Activated CD4-positive, alpha-beta T cell treated with anti-CD3 and anti-CD28 coated beads, Interleukin-2, amount 50 U/mL, for 24 hours (primary cell): ENCODE measurements at places on chromosomes 4 and X.

GRCh38 chr4:169604131-169604900 lies 8.1 kb downstream of the NEK1 start:
- DNase-seq = no peak

- DNase-seq = no peak
These were observed 243.6 kb downstream of the ANK2 start for GRCh38 chr4:113293043-113293560.

DNA sequence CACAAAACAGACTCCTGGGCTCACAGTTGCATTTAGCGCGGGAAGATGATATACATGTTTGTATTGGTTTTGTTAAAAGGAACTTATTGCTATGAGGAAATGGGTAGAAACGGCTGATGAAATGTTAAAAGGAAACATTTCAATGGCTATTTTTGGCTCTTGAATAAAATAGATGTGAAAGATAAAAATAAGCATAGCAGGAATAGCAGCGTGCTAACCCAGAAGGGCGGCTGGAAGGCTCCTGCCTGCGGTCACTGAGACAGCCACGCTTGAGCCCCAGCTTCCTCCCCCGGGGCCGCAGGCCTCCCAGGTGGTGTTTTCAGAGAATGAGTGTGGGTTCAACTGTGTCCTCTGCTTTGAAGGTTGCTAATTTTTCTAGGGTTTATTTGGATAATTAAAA lies 35.0 kb upstream of the CLCN4 start:
- no peak for DNase-seq

- DNase-seq = no peak
These were observed 205.7 kb downstream of the CAMK2D start for GRCh38 chr4:113555868-113556267.

- DNase-seq = no peak
These were observed 7.7 kb upstream of the WDR13 start for GRCh38 chrX:48589482-48590162.

- DNase-seq = no peak
These were observed 1.2 kb downstream of the ABCD1 start for GRCh38 chrX:153725832-153726285.

- no peak for DNase-seq
These were observed 7.0 kb downstream of the VAMP7 start for GRCh38 chrX:155888139-155888538.

DNA sequence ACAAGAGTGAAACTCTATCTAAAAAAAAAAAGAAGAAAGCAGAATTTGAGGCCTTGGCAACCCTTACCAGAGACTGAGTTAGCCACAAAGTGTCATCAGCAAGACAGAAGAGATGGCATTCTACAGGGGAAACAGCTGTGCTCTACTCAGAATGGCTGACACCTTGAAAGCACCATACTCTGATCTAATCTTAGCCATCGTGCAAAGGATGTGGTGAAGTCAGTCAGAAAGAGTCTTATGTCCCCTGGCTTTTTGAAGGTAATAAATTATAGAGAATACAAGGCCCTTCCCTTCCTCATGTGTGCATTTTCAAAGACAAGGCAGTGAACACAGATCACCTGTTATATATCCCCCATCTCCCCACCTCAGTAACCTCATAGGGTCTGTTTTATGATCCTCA lies 13.2 kb downstream of the CLNK start:
- DNase-seq = no peak

GRCh38 chrX:137234651-137235402 lies 201.0 kb upstream of the GPR101 start:
- no peak for DNase-seq

GRCh38 chrX:50448565-50448964 lies 22.1 kb downstream of the DGKK start:
- DNase-seq = no peak

DNA sequence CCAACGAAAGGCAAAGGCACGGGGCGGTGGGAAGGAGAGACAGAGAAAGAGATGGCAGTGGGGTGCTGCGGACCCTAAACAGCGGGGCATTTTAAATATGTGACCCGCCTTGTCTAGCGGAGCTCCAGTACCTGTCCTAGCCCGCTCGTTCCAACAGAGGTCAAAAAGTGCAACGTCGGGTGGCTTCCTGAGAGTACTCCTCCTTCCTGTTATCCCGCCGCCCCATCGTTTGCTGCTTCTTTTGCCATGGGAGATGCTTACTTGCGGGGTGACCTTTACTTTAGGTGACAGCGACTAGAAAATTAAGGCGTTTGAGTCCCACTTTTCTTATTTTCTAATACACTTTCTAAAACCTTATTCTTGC lies 735 bp downstream of the NRK start:
- DNase-seq = no peak

DNA sequence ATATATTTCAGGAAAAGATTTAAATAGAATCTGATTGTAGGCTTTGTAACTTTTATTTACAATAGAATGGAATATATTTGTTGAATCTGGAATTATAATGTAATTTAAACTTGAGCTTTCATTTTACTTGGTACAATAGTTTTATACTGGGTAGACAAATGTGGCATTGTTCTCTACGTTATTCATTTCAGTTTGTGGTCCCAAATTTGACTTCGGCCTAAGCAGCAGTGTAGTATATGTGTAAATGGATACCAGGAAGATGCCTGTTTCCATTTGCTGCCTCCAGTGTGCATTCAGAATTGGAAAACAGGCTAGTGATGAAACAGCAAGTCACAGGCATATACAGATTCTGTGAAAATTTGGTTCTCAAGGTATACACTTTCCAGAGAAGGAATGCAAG lies 77.8 kb downstream of the CLDN22 start:
- DNase-seq = no peak

- peak; percentile 40 for DNase-seq
These were observed 27.8 kb downstream of the ELF4 start for GRCh38 chrX:130082244-130083106.

- DNase-seq = no peak
These were observed 90.0 kb upstream of the GATB start for GRCh38 chr4:151850791-151851213.

DNA sequence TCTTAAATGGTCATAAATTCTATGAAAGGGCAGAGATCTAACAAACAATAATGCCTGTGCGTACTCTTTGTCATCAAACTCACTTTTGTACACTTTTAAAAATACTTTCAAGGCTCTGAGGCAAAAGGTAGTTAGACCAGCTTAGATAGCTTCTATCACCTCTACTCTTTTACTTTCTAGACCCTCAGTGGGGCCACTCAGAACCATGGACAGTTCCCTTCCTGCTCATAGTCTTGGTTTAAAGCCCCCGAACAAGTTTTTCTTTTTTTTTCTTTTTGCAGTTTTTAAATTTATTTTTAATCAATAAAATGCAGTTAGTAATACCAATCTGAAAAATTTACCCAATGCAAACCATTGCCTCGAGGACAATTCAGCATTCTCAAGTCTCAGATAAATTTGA lies 460.5 kb upstream of the CNKSR2 start:
- DNase-seq = no peak

DNA sequence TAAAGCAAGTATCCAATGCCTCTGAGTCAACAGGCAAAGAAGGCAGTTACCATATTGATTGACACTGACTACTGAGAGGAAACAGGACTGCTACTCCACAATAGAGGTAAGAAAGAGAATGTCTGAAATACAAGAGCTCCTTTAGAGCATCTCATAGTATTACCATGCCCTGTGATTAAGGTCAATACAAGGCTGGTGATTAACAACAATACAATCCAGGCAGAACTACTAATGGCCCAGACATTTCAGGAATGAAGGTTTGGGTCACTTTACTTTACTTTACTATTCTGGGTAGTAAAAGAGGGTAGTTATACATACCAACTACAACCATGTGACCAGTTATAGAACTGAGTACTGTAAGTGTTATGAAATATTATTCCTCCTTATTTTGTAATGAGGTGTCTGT lies 44.5 kb downstream of the BRWD3 start:
- no peak for DNase-seq

- no peak for DNase-seq
These were observed 34.2 kb downstream of the PLAC1 start for GRCh38 chrX:134624046-134624430.

GRCh38 chr4:53702334-53703266 lies 111.3 kb upstream of the LNX1 start:
- no peak for DNase-seq
